ENCODE measurements at places on chromosomes 4 and X.

- DNase-seq: no peak
These were observed 126.5 kb downstream of the PTPN13 start for GRCh38 chr4:86720508-86721068.

DNA sequence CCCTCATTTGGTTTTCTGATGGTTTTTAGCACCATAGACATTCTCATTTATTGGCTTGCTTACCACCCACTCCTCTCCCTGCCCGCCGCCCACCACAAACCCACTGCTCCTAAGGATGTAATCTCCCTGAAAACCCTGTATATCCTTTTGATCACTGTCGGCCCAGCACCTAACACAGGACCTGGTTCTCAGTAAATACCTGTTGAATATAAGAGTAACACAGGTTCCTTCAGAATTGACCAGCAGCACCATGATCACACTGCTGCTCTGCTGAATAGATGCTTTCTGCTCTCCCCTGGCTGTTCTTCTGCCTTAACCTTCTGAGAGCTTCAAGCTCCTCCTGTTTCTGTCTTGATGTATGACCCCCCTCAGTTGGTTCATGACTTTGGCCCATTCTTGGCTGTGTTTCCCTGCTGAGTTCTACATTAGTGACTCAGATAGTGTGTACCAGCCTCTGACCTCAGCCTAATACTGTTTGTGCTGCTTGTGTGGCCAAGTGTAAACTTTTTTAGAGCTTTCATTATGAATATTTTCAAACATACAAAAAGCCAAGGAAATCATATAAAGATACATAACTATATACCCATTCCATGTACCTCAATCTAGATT, 265.3 kb downstream of the FRMPD4 start:
- no peak for DNase-seq

DNA sequence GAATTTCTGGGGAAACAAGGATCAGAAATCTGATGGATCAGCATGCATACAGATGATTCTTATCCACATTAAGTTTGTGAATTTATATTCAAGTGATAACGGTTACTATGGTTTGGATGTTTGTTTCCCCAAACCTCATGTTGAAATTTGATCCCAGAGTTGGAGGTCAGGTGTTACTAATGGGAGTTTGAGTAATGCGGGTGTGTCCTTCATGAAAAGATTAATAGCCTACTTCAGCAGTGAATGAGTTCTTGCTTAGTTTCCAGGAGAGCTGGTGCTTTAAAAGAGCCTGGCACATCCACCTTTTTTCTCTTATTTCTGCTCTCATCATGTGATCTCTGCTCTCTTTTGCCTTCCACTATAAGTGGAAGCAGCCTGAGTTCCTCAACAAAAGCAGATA, 712.4 kb downstream of the IL1RAPL1 start:
- DNase-seq: no peak

- DNase-seq: no peak
These were observed 56.7 kb upstream of the FGFBP2 start for GRCh38 chr4:16019649-16020048.

DNA sequence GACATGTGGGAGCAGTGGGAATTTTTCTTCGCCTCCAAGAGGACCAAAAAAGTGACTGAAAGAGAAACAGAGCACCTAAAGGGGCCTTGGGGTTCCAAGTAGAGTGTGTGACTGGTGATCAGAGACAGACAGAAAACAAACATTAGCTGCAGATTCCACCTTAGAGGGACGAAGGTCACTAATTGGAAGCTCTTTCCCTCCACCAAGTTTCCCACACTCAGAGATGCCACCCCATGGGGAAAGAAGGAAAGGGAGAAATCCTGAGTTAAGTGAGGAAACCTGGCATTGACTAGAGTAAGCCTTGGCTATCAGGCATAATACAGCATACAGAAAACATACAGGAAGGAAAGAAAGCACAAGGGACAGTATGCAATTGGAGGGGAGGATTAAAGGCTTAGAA, 90.9 kb downstream of the HNRNPD start:
- DNase-seq: no peak

GRCh38 chr4:160493206-160493605, 1390.3 kb downstream of the RAPGEF2 start:
- DNase-seq: no peak

- DNase-seq: no peak
These were observed 90.1 kb upstream of the NOCT start for GRCh38 chr4:138925495-138925894.

DNA sequence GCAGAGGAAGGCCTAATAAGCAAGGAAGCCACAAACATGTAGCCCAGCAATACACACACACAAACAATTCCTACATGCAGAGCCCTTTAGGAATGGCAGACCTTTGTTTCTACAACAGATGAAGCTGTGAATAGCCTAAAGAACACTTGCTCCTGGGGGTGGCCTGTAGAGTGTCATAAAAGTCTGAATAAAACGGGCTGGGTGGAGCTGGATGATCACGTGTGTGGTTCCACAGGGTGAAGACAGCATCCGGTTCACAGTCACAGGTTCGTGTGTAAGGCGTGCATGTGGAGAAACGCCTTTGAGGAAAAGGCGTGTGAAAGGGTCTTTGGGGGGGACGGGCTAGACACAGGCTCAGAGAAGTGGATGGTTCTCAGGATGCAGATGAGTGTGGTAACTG, 156.1 kb downstream of the AFAP1 start:
- no peak for DNase-seq

GRCh38 chrX:13256603-13257002, 63.2 kb downstream of the ATXN3L start:
- DNase-seq: no peak

GRCh38 chrX:39613997-39614679, 483.6 kb downstream of the BCOR start:
- no peak for DNase-seq

- DNase-seq: no peak
These were observed 220.7 kb upstream of the CNKSR2 start for GRCh38 chrX:21153503-21153902.

GRCh38 chr4:23811161-23811560, 78.7 kb downstream of the PPARGC1A start:
- no peak for DNase-seq

DNA sequence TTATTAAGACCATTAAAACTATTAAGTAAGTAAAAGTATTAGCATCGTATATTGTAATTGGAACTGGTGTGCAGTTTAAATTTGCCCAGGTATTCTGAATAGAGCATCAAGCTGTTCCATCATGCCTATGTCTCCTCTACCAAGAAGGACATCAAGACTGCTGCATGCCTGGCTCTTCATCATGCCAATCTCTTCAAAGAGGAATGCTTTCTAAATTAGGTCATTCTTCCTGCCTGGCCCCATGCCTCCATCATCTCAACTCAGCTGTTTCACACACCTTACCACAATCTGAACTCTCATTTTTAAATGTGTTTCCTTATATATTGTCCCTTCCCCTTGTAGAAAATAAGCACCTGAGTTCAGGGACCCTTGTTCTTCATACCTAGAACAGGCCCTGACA, 270.5 kb upstream of the PPARGC1A start:
- DNase-seq: no peak

- DNase-seq: no peak
These were observed 446.3 kb downstream of the MID1IP1 start for GRCh38 chrX:39247536-39247935.

GRCh38 chr4:75135068-75135825, 202.3 kb downstream of the PARM1 start:
- no peak for DNase-seq

DNA sequence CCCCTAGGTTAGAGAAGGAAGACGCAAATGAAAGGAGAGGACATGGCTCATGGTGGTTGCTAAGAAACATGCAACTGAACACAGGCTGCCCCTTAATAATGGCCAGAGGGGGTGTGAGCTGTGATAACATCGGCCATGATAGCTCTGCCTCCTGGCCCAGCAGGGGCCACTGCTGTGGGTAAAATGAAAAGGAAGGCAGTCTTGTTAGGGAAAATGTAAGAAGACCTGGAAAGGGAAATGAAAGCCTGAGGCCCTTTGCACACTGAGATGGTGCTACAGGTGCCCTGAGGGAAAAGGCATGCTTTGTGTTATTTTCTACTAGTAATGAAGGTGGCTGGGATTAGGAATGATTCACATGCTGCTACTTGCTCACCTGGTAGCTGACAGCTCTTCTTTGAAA, 123.6 kb upstream of the MID1 start:
- no peak for DNase-seq

GRCh38 chr4:92184566-92184965, 119.2 kb upstream of the GRID2 start:
- no peak for DNase-seq

DNA sequence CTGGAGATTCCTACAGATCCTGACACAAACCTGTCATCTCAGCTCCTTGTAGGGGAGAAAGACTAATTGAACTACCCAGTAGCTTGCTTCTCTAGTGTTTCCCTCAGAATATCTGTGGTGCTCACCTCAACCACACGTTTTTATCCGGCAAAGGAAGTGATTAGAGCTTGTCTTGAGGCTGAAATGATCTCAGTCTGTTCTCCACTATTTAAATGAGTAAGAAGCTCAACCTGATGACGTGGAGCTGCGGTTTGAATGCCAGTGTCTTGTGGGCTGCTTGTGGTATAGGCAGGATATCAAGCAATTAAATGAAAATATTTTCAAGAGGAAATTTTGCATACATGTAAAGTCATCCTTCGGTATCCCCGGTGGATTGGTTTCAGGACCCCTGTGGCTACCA, 270.2 kb downstream of the TLL1 start:
- no peak for DNase-seq
